Stimulated activated naive B cell treated with anti-CD40 and anti-IgM and Interleukin-4, amounts not matched to agents 10 μg/mL and 1 μg/mL and 100 μg/mL, for 72 hours (primary cell): ENCODE measurements at places on chromosomes 5 and 9.
A peak's percentile ranks its signal among the peaks of the same experiment; 100 is the strongest.

- DNase-seq = no peak
- no peaks in the 10 kb centered on the region for H3K27me3 ChIP-seq
- H3K27ac ChIP-seq = no peak overlapping the region
- H3K4me1 ChIP-seq = peaks cover 4% of the 10 kb centered on the region
- H3K4me3 ChIP-seq = no peak overlapping the region
Measured at GRCh38 chr9:20504930-20505329, 117.4 kb downstream of the MLLT3 start.

- peaks cover 16% of the 10 kb centered on the region for H3K27me3 ChIP-seq
- H3K4me3 ChIP-seq = no peak overlapping the region
- peak overlapping the region; percentile 28 for H3K27ac ChIP-seq
- DNase-seq = no peak
- no peaks in the 10 kb centered on the region for H3K4me1 ChIP-seq
- no peaks in the 10 kb centered on the region for H3K36me3 ChIP-seq
Measured at GRCh38 chr5:115796656-115797055, 19.8 kb downstream of the CDO1 start.

DNA sequence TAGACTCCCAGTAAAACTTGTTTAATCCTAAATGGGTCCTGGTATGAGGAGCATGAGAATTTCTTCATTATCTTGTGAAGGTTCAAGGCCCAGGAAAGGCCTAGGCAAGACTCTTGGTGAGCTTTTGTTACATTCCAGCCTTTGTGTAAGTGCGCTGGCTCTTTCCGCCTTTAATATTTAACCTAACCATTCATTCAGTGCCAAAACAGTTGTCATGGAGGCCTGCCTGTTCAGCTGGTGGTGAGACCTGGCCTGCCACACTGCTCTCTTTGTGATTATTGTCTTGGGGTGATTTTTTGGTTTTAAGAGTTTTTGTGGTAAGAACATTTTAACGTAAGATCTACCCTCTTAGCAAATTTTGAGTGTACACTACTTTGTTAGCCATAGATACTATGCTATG lies 127.5 kb upstream of the WWC1 start:
- H3K27me3 ChIP-seq = no peaks in the 10 kb centered on the region
- H3K4me1 ChIP-seq = no peaks in the 10 kb centered on the region
- no peak overlapping the region for H3K27ac ChIP-seq
- no peak overlapping the region for H3K4me3 ChIP-seq

- no peak for DNase-seq
- no peak overlapping the region for H3K27ac ChIP-seq
- H3K27me3 ChIP-seq = no peaks in the 10 kb centered on the region
- H3K36me3 ChIP-seq = peaks cover 8% of the 10 kb centered on the region
- H3K4me1 ChIP-seq = no peaks in the 10 kb centered on the region
Measured at GRCh38 chr5:61051267-61051666, 106.3 kb downstream of the NDUFAF2 start.

GRCh38 chr5:146878476-146879172 lies at the start of gene PPP2R2B:
Gene PPP2R2B (minus strand): TSS chr5:146878757.
- no peaks in the 10 kb centered on the region for H3K36me3 ChIP-seq
- no peak for DNase-seq
- peaks cover 7% of the 10 kb centered on the region for H3K4me1 ChIP-seq
- no peak within 1 kb of the TSS for H3K27ac ChIP-seq

DNA sequence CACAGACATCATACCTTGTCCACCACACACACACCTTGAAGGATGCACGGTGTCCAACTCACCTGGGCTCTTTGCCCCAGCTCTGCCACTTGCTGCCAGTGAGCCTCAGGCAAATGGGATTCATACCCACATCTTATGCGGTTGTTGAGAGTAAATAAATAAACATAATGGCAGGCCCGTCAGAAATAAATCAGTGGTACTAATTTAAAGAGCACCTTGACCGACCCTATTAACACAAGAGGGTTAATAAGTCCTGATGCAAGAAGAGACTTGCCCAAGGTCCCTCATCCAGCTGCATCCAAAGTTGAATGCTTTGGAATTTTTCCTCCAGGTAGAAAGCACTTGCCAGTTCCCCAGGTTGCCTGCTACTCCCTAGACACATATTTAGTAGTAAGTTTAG lies 11.6 kb upstream of the AKNA start:
- no peak overlapping the region for H3K27ac ChIP-seq
- H3K36me3 ChIP-seq = peaks cover 10% of the 10 kb centered on the region
- H3K4me3 ChIP-seq = no peak overlapping the region
- DNase-seq = no peak
- peaks cover 40% of the 10 kb centered on the region for H3K4me1 ChIP-seq

GRCh38 chr5:99004960-99005359 lies 76.2 kb upstream of the CHD1 start:
- no peak overlapping the region for H3K4me3 ChIP-seq
- peaks cover 20% of the 10 kb centered on the region for H3K4me1 ChIP-seq
- DNase-seq = peak; percentile 68
- H3K27me3 ChIP-seq = no peaks in the 10 kb centered on the region
- H3K27ac ChIP-seq = peak overlapping the region; percentile 89

GRCh38 chr9:112174222-112174964 lies 704 bp downstream of the SUSD1 start:
- no peaks in the 10 kb centered on the region for H3K27me3 ChIP-seq
- H3K36me3 ChIP-seq = peaks cover 13% of the 10 kb centered on the region
- peak overlapping the region; percentile 82 for H3K27ac ChIP-seq
- peaks cover 34% of the 10 kb centered on the region for H3K4me1 ChIP-seq

DNA sequence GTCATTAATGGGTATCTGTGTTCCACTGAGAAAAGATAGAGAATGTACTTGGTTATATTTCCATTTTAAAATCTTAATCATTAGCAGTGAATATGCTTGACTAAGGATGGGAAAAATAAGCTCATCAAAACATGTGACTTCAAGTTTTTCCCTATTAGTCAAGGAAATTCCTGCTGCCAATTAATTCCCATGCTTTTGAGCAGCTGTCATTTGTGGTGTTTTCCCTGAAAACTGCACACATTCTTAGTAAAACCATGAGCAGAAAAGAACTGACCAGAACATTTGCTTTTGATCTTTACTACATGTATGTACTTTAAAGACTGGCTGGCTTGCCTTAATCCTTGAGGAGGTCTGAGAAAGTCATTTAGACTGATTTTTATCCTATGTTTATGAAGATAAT lies 75.2 kb downstream of the AOPEP start:
- no peak for DNase-seq
- no peaks in the 10 kb centered on the region for H3K27me3 ChIP-seq
- H3K36me3 ChIP-seq = peaks cover 25% of the 10 kb centered on the region
- no peak overlapping the region for H3K27ac ChIP-seq
- peaks cover 29% of the 10 kb centered on the region for H3K4me1 ChIP-seq
- H3K4me3 ChIP-seq = no peak overlapping the region

DNA sequence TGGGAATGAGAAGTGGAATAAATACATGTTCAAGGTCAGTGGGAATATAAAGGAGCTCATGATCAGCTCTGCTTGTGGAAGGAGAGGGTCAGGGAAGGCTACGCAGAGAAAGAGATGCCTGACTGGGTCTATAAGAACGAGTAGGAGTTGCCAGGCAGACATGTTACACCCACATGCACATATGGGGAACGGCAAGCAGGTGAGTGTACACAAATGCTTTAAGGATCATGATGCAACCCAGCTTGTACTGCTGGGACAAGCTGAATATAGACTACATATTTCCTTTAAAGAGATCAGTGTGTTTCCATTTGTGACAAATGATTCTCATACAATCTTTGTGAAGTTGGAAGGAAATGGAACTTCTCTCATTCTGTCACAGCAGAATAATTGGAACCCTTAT lies 141.7 kb downstream of the SPOCK1 start:
- no peaks in the 10 kb centered on the region for H3K4me1 ChIP-seq
- DNase-seq = no peak
- peaks cover 17% of the 10 kb centered on the region for H3K27me3 ChIP-seq
- H3K27ac ChIP-seq = no peak overlapping the region
- H3K4me3 ChIP-seq = no peak overlapping the region

DNA sequence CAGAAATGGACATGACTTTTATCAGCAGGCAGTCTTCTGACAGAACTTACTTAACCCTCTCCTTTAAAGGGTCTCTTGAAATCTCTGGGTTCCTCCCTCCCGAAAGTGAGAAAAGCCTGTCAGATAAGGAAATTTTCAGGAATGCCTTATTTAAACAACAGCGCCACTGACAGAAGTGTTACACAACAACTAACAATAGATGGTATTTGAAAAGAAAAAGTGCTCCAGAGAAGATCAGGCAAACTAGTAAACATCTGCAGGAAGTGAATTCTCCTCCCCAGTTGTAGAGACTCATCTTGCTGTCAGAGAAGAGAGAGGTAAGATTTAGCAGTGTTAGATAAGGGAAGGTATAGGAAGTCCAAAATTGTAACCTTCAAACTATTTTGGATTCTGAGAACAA lies 107.2 kb upstream of the NFIL3 start:
- DNase-seq = no peak
- H3K4me3 ChIP-seq = no peak overlapping the region

- H3K27me3 ChIP-seq = no peaks in the 10 kb centered on the region
- no peak overlapping the region for H3K27ac ChIP-seq
- H3K36me3 ChIP-seq = no peaks in the 10 kb centered on the region
- no peak for DNase-seq
- H3K4me1 ChIP-seq = no peaks in the 10 kb centered on the region
Measured at GRCh38 chr9:16331031-16331430, 539.4 kb downstream of the BNC2 start.

DNA sequence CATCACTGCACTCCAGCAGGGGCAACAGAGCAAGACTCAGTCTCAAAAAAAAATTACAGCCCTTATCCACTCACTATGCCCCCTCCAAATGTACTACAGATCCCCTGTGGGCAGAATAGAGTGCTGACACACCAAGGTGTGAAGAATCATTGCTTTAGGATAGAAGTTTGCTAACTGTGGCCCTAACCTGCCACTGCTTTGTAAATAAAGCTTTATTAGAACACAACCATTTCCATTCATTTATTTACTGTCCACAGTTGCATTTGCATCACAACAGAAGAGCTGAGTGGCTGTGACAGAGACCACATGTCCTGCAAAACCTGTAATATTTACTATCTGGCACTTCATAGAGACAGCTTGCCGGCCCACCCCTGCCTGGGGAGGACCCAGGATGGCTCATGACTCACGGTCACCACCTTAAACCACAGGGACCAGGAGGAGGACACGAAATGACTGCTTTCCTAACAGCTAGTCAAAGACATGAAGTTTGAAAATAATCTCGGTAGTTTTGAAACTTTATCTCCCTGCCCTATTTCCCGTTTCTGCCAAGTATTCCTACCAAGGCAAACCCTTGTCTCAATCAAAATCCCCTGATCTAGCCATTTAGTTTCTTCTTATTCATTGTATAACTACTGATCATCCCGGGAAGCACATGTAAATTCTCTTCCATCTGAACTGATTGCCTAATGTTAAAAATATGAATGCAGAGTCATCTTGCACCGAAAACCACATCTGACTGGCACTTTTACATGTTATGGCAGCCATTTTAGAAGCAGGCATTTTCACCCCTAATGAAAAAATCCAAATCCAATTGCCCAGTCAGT lies 206.1 kb downstream of the SLIT3 start:
- no peaks in the 10 kb centered on the region for H3K36me3 ChIP-seq
- no peak overlapping the region for H3K4me3 ChIP-seq
- DNase-seq = no peak
- no peaks in the 10 kb centered on the region for H3K4me1 ChIP-seq
- no peak overlapping the region for H3K27ac ChIP-seq
- peaks cover 4% of the 10 kb centered on the region for H3K27me3 ChIP-seq

- H3K36me3 ChIP-seq = peaks cover 35% of the 10 kb centered on the region
- H3K4me3 ChIP-seq = peak overlapping the region; percentile 74
- no peaks in the 10 kb centered on the region for H3K27me3 ChIP-seq
- H3K4me1 ChIP-seq = peaks cover 31% of the 10 kb centered on the region
- DNase-seq = no peak
Measured at GRCh38 chr5:160470437-160471361, 49.0 kb downstream of the PTTG1 start.

DNA sequence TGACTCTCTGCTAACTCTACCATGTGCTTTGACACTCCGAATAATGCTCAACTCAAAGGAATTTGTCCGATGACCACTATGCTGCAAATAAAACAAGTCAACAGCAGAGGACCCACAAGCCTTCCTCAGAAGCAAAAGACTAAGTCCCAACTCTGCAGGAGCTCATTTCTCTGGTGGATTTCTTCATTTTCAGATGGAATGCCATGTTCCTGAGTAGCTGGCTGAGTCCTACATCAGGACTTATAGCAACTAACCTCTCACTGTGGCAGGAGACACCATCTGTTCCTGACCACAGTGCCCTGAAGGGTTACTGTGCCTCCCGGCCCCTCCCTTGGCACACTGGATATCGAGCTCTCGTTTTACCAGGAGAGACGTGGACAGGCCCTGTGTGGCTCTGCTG lies 20.8 kb downstream of the LHFPL2 start:
- H3K4me3 ChIP-seq = no peak overlapping the region
- H3K27ac ChIP-seq = no peak overlapping the region
- H3K36me3 ChIP-seq = peaks cover 41% of the 10 kb centered on the region
- H3K4me1 ChIP-seq = peaks cover 19% of the 10 kb centered on the region

- no peaks in the 10 kb centered on the region for H3K36me3 ChIP-seq
- no peaks in the 10 kb centered on the region for H3K27me3 ChIP-seq
- H3K4me3 ChIP-seq = no peak overlapping the region
- DNase-seq = no peak
- H3K4me1 ChIP-seq = no peaks in the 10 kb centered on the region
Measured at GRCh38 chr9:72173080-72173479, 23.8 kb downstream of the GDA start.

GRCh38 chr5:132776131-132776937 lies 705 bp downstream of the SEPTIN8 start:
- peak overlapping the region; percentile 60 for H3K4me3 ChIP-seq
- no peak for DNase-seq
- H3K27me3 ChIP-seq = peaks cover 74% of the 10 kb centered on the region
- H3K27ac ChIP-seq = peak overlapping the region; percentile 56

DNA sequence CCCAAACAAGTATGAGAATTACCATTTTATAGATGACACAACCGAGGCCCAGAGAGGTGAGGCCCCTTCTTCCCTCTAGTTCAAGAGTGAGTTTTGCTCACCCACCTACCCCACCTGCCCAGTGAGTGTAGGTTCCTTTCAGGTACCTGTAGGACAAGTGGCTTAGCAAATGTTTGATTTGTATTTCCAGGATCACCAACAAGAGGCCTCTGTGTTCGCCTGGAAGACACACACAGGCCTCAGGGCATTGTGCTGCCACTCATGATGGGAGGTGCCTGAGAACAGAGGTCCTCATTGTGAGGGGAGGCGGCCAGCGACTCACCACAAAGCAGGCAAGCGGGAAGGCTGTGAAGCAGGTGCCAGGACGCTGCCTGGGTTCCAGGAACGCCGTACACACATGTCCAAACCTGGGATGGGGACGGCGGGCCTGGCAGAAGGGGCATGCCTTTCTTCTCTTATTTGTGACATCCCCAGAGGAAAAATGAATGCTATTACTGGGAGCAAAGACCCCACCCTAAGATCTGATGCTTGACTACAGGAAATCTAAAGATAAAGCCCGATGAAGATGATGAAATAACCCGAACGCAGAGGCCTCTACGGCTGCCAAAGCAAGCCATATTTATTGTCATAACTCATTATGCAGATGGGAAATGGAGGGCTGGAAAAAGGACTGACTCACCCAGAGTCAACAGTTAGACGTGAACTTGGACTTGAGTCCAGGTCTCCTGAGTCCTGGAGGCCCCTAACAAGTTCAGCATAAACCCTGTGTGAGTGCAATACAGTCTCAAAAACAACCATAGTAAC lies 60.2 kb upstream of the SLC25A51 start:
- H3K4me1 ChIP-seq = peaks cover 11% of the 10 kb centered on the region
- peak overlapping the region; percentile 15 for H3K27ac ChIP-seq
- peaks cover 2% of the 10 kb centered on the region for H3K36me3 ChIP-seq

- no peaks in the 10 kb centered on the region for H3K4me1 ChIP-seq
- H3K36me3 ChIP-seq = no peaks in the 10 kb centered on the region
- H3K4me3 ChIP-seq = no peak overlapping the region
- no peak overlapping the region for H3K27ac ChIP-seq
- no peak for DNase-seq
Measured at GRCh38 chr5:84370176-84370575, 14.5 kb downstream of the EDIL3 start.
